ENCODE measurements at places on chromosomes 4 and X. TPM values are rescaled to one million over a fixed set of nuclear protein-coding genes. Genes with fewer than 3 reads are reported as not detected.

Gene VSIG4
- total RNA-seq: not detected

Gene ATOH1
- not detected for total RNA-seq

Gene NAA15
- 23.1 TPM for total RNA-seq

Gene LAMP2
- 182 TPM for total RNA-seq

Gene MTNR1A
- not detected for total RNA-seq

Gene NPNT
- 20.3 TPM for total RNA-seq

Gene TBL1X
- total RNA-seq: 22.1 TPM

Gene CPE
- total RNA-seq: 51.7 TPM

DNA sequence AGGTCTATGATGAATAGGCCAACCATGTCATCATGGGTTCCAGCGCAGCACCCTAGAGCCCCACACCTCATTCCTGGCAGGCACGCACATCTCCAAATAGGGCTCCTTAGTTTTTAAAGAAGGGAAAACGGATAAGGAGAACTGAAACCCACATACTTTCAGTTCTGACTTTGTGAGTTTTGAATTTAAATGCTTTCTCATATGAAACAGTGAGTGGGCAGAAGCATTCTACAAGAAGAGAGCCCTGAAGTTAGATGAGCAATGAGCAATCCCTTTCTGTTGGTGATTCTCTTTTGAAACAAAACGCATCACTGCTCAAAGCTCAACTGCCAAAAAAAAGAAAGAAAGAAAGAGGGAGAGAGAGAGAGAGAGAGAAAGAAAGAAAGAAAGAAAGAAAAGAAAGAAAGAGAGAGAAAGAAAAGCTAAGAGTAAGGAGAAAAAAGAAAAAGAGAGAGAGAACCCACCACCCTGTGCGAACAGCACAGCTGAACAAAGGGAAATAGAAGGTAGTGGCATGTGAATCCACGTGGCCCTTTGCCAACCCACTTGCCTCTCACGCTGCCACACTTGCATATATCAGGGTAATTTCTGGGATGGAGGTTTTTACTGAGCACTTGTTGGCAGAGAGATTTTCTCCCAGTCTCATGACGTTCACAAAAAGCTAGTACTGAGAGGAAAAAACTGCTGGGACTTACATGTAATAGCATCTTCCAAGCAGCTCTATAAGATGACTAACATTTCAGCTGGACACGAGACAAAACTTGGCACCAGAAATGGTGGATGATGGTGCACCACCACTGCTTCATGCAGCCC is 31.0 kb downstream of the TMSB4X start:
- no peaks in the 10 kb centered on the region for H3K4me1 ChIP-seq
- no peak overlapping the region for H3K27ac ChIP-seq
- no peaks in the 10 kb centered on the region for H3K27me3 ChIP-seq
- H3K4me3 ChIP-seq: no peak overlapping the region
- no peaks in the 10 kb centered on the region for H3K36me3 ChIP-seq

DNA sequence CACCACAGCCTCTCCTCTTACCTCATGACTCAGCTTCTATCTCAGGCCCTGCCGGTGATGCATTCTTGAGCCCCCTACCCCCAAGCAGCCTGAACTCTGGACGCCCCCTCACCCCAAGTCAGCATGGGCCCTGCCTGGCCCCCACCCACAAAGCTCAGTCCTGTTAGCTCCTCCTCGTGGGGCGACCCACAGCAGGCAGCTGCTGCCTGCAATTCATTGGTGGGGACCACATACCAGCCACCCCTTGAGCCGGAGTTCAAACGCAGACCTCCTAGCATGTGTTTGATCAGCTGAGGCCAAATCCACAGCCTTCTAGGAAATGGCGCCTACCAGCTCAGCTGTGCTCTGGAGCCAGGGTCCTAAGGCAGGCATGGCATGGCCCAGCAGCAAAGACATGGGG is 111.8 kb downstream of the EFNB1 start:
- H3K4me1 ChIP-seq: peaks cover 18% of the 10 kb centered on the region
- DNase-seq: peak; percentile 34
- no peaks in the 10 kb centered on the region for H3K36me3 ChIP-seq
- H3K27me3 ChIP-seq: no peaks in the 10 kb centered on the region

DNA sequence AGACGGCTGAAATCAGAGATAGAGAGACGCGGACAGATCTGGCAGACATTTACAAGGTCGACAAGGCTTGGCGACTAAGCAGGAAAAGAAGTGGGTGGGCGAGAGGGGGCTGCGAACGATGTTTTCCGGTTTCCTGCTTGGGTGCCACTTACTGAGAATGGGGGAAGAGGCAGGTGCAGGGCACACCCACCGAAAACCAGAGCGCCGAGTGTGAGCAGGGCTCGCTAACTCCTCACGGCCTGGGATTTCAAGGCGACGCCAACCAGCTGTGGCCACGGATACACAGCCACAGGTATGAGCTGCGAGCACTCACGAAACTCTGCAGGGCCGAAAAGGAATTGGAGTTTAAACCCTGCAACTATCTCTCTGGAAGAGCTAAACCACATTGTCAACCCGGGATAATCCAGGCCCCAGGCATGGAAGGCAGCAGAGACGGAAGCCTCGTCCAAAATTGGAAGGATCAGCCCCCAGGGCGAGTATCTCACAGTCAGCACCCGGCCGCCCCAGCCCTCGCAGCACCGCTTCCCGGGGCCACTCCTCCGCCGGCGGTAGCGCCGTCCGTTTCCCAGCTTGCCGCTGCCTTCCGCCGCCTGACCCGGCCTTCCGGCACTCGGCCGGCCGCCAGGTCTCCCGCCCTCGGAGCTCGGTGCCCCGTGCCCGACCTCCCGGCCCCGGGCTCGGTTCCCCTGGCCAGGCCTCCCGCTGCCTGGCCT is 778 bp downstream of the CASP3 start:
- peak; percentile 47 for DNase-seq
- no peaks in the 10 kb centered on the region for H3K27me3 ChIP-seq
- H3K36me3 ChIP-seq: no peaks in the 10 kb centered on the region
- H3K4me1 ChIP-seq: peaks cover 11% of the 10 kb centered on the region

GRCh38 chr4:83261307-83261706 is 23.3 kb downstream of the COQ2 start:
- peaks cover 2% of the 10 kb centered on the region for H3K36me3 ChIP-seq
- H3K27ac ChIP-seq: no peak overlapping the region
- no peaks in the 10 kb centered on the region for H3K27me3 ChIP-seq

- no peaks in the 10 kb centered on the region for H3K36me3 ChIP-seq
- no peak overlapping the region for H3K4me3 ChIP-seq
- H3K27me3 ChIP-seq: no peaks in the 10 kb centered on the region
- H3K4me1 ChIP-seq: no peaks in the 10 kb centered on the region
Observed at GRCh38 chrX:41481264-41482109, 34.3 kb downstream of the NYX start.

DNA sequence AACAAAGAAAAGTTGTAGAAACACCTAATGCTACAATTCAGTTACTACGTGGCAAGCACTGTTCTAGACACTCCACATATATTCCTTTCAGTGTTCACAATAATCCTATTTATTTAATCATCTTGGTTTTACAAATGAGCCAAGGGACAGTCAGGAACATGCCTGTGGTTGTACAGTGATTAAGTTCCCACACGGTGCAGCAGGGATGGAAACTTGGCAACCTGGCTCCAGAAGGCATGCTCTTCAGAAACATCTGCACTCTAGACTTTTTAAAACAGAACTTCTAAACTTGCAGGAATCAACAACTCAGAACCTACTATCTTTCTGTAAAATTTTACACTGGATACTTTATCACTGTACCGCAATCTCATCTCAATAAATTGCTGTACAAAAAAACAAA is 32.1 kb downstream of the TAPT1 start:
- no peak overlapping the region for H3K4me3 ChIP-seq
- no peaks in the 10 kb centered on the region for H3K27me3 ChIP-seq
- H3K4me1 ChIP-seq: no peaks in the 10 kb centered on the region
- DNase-seq: peak; percentile 91

DNA sequence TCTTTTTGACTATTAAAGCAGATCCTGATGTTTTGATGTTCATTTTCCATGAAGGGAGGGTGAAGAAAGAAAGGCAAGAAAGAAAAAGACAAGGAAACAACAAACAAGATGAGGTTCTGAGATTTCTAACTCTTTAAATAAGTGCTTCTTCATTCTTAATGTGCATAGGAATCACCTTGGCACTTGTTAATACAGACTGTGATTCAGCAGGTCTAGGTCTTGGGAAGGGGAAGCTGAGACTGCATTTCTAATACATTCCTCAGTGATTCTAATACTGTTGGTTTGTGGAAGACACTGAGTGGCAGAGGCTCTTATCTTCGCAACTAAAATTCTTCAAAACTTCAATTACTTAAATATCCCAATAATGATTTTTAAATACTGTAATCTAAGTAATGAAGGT is 95.2 kb upstream of the NAP1L5 start:
- no peak overlapping the region for H3K27ac ChIP-seq
- no peaks in the 10 kb centered on the region for H3K27me3 ChIP-seq
- peak; percentile 79 for DNase-seq
- no peaks in the 10 kb centered on the region for H3K4me1 ChIP-seq
- H3K36me3 ChIP-seq: peaks cover 2% of the 10 kb centered on the region

- H3K4me1 ChIP-seq: no peaks in the 10 kb centered on the region
- no peak overlapping the region for H3K27ac ChIP-seq
- H3K36me3 ChIP-seq: no peaks in the 10 kb centered on the region
- no peak for DNase-seq
- no peaks in the 10 kb centered on the region for H3K27me3 ChIP-seq
Observed at GRCh38 chr4:128403586-128403985, 116.0 kb upstream of the PGRMC2 start.

DNA sequence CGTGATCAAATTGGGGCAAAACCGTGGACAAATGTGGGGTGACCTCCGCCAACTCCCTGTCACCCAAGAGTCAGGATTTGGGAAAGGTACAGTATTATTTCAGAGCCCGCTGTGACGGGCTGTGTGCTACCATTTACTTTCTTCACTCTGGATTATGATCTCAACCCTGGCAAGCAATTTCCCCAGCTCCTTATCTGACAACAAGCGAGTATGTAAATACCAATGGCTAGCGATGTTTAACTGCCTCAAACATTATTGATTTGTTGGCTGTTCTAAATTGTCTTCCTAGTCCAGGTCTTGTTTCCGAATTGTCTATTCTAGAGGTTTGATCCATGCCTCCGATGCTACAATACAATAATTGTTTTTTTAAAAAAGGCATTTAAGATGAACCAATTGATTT is 17.7 kb upstream of the PITX2 start:
- peaks cover 59% of the 10 kb centered on the region for H3K27me3 ChIP-seq
- no peak overlapping the region for H3K27ac ChIP-seq
- H3K36me3 ChIP-seq: no peaks in the 10 kb centered on the region
- H3K4me1 ChIP-seq: no peaks in the 10 kb centered on the region
- DNase-seq: no peak
- H3K4me3 ChIP-seq: no peak overlapping the region
